ENCODE measurements at places on chromosomes 7 and 10.

- DNase-seq: no peak
Observed at GRCh38 chr7:150378115-150378852, 846 bp upstream of the ZNF775 start.

DNA sequence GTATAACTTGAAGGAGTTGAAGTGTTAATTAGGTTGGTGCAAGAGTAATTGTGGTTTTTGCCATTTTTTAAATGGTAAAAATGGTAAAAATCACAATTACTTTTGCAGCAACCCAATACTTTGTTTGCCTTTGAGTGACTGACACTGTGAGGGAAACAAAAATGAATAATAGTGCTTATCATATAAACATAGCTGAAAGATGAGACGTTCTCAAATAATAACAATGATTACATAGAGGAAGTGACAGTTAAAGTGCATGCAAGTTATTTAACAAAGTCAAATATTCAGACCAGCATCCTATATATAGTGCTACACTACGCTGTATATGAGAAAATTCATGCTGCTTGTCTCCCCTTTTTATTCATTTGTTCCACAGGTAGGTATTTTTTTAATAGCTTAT, 4.7 kb upstream of the HBP1 start:
- DNase-seq: no peak

- DNase-seq: no peak
Observed at GRCh38 chr7:134290286-134290685, 26.4 kb downstream of the SLC35B4 start.

GRCh38 chr7:7830122-7830878, 111.9 kb upstream of the RPA3 start:
- DNase-seq: no peak

GRCh38 chr10:49350846-49351532, 44.9 kb downstream of the DRGX start:
- DNase-seq: no peak

GRCh38 chr10:123101872-123102271, 33.9 kb upstream of the HMX3 start:
- DNase-seq: no peak

DNA sequence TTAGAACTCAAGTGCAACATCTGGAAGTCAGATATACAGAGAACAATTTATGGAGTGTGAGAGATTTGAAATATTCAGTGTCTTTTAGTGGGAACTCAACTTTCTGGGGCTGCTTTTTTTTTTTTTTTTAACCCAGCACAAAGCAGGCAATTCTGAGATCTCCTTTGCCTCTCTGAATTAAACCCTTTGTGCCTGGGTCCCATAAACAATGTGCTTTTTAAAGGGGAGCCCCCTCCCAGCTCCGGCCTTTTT, 146.8 kb downstream of the CELF2 start:
- DNase-seq: no peak

DNA sequence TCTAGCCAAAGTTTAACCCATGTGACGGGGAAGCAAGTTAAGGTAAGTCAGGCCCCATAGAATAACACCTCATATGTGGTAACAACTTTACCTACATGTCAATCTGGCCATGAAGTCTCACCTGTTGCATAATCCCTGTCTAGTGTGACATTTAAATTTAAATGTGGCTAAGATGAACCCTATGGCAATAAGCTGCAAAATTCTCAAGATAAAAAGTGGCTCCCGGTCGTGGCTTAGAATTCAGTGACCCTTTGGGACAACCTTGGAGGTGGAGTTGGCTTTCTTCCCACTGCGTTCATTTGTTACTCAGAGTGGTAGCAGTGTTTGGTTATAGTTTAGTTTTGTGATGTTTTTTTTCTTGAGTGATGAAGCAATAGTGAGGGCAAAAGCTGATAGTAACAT, 90.6 kb downstream of the ARID5B start:
- DNase-seq: no peak

DNA sequence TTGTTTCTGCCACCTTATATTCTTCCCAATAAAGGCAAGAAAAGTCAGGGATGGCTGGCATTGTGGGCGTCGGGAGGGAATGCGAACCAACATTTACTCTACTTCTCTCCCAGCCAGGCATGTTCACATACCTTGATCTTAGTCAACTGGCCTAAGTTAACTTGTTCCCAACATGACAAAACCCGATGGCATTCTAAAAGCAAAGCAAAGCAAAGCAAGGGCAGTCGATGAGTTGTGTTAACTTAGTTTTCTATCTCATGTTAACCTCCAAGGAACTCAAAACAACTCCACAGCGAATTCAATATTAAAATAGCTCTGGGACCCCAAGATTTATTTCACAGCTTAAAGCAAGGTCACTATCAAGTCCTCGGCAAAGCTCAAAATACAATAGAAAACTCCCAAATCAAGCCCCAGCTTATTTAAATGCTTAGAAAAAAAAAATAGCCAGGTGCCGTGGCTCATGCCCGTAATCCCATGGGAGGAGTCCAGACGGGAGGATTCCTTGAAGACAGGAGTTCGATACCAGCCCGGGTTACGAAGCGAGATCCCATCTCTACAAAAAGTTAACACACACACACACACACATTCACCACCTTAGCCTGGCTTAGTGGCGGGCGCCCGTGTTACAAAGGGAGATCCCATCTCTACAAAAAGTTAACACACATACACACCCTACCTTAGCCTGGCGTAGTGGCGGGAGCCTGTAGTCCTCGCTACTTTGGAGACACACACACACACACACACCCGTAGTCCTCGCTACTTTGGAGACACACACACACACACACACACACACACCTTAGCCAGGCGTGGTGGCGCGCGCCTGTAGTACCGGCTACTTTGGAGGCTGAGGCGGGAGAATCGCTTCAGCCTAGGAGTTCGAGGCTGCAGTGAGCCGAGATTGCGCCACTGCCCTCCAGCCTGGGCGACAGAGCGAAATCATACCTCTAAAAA, 901 bp upstream of the CCNY start:
- DNase-seq: no peak

DNA sequence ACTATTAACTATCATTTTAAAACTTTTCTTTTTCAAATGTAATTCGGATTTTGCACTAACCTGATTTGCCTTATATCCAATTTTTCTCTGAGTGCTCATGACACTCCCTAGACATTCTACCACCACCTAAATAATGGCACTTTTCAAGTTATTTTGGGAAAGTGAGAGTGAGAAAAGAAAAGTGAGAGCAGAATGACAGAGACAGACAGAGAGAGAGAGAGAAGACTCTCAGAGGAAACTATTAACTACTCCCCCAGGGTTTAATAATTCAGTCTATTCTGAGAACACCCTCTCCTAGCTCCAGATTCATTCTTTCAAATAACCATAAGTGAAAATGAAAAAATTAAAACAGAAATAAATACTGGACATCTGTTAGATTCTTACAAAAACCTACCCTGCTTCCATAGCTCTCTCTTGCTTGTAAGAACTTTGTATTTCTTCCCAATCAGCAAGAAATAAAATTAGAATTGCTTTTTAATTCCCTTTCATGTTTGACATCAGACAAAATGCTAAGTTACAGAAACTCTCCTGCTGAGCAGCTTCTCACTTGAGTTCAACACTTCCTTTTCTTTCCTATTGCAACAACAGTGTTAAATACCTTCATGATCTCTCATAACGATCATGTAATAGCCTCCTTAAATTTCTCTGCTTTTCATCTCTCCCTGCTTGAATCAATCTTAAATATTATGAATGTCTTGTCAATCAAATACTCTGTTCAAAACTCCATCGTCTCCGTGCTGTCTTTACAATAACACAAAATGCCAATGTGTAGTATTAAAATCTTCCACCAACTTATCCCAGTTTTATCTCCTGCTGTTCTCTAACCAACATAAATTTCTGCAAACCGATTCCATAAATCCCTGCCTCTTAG, 191.7 kb downstream of the SEMA3E start:
- no peak for DNase-seq

- DNase-seq: no peak
Observed at GRCh38 chr10:61902445-61903220, 1.1 kb downstream of the ARID5B start.

- DNase-seq: peak; percentile 92
Observed at GRCh38 chr10:132465193-132465888, 68.3 kb downstream of the PWWP2B start.

GRCh38 chr10:97601268-97602215, 12.0 kb downstream of the C10orf62 start:
- no peak for DNase-seq

GRCh38 chr7:115851291-115851690, 179.3 kb downstream of the TFEC start:
- no peak for DNase-seq

DNA sequence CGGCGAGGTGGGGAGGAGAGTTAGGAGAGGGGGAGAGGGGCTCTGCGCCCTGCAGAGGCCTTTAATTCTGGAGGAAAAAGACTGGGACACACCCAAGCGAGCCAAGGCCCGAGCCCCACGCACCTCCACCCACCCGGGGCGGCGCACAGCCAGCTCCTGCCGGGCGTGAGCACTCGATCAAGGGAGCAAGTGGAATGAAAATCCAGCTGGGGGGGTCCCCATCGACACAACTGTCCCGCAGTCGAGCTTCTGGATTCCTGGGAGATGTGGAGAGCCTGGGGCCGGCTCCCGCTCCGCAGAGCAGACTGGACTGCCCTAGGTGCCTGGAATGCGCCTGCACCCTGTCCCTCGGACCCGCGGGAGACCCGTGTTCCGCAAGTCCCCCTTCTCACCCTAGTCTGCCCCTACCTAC, 7.4 kb upstream of the EN2 start:
- no peak for DNase-seq

- no peak for DNase-seq
Observed at GRCh38 chr7:22793593-22794462, 28.8 kb downstream of the TOMM7 start.

DNA sequence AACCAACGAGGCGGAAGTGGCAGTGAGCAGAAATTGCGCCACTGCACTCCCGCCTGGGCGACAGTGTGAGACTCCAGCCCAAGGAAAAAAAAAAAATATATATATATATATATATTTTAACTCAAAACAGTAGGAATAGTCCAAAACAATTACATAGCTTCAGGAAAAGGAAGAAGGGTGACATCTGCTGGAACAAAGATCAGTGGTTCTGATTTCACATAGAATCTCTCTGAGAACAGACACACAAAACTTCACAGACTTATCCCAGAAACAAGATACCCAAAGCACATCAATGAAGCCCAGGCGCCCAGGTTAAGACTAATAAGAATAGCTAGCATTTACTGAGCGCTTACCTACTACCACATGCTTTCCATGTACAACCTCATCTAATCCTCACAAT, 45.0 kb downstream of the DNMBP start:
- no peak for DNase-seq
